Inflammatory macrophage treated with lipopolysaccharide for 1 hour (primary cell): ENCODE measurements at places on chromosomes 7 and 10.
A peak's percentile ranks its signal among the peaks of the same experiment; 100 is the strongest.

- no peak for DNase-seq
Observed at GRCh38 chr7:81790120-81790500, 20.3 kb upstream of the HGF start.

GRCh38 chr7:18570441-18570840 is 74.9 kb downstream of the HDAC9 start:
- DNase-seq = no peak

- no peak for DNase-seq
Observed at GRCh38 chr7:47191876-47192291, 390.0 kb downstream of the TNS3 start.

DNA sequence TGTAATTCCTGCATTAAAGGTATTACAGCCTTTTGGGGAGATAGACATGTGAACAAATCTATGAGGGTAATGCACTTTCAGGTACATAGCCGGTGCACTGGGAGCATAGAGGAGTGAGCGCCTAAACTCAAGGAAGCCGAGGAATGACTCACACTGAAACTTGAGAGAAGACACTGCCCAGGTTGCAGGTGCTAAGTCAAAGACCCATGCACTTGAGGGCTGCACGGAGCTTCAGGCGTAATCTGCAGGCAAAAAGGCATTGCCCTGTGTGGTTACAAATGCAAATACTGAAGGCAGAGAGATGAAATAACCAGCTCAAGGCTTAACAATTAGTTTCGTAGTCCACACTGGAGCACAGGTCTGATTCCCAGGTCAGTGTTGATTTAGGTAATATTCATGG is 51.0 kb upstream of the OSBPL3 start:
- no peak for DNase-seq

GRCh38 chr7:48551652-48552051 is 372.7 kb upstream of the CDC14C start:
- DNase-seq = no peak

DNA sequence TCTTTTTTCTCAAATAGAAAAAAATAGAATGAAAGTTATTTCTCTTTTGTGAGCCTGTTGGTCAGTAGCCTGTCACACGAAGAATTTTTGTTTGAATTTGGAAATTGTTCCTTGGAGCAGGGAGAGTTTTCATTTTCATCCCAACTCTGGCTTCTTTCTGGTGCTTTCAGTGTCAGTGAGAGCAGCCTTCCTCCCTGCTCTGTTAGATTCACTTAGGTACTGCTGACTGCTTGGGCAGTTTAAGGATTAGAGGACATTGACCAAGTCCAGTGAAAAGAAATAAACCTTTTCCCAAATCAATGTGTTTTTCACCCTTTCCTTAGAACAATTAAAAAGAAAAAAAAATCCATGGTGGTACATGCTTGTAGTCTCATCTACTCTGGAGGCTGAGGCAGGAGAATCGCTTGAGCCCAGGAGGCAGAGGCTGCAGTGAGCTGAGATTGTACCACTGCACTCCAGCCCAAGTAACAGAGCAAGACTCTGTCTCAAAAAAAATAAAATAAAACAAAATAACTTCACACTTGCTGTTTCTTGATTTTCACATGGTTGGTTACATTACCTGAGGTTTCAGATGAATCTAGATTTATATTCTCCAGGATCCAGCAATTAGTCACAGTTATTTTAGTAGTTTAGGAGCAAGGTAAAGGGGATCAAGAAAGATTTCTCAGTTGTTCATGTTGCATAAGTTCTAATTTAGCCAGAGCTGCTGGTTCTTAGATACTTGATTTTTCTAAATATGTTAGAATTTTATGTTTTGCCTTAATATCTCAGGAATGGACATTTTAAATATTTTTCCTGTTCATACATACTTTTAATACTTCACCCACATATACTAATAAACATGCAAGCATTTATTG is 63.1 kb downstream of the ZNRF2 start:
- no peak for DNase-seq

GRCh38 chr10:44947371-44948152 is 12.0 kb upstream of the RASSF4 start:
- DNase-seq = peak; percentile 94

DNA sequence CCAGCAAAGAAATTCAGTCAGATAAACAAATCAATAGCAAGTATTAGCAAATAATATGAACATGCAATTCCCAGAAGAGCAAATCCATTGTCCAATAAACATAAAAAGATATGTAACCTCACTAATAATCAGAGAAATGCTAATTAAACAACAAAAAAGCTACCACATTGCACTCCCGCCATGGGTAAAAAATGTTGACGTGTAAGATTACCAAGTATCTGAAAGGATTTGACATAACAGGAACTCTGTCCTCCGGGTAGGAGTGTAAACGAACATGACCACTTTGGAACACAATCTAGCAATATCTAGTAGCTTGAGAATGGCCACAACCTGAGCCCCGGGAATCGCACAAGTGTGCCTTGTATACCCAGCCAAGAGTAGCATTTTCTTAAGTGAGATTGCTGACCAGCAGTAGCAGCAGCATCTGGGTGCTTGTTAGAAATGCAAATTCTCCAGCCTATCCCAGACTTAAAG is 31.6 kb downstream of the DYDC1 start:
- DNase-seq = no peak

- no peak for DNase-seq
Observed at GRCh38 chr7:103718482-103719061, 270.9 kb downstream of the RELN start.

- DNase-seq = peak; percentile 64
Observed at GRCh38 chr10:126904818-126905701, at the start of gene DOCK1. TSS of gene DOCK1 (plus strand) at chr10:126905428. CDS start at chr10:126905518, 90 bp downstream.

DNA sequence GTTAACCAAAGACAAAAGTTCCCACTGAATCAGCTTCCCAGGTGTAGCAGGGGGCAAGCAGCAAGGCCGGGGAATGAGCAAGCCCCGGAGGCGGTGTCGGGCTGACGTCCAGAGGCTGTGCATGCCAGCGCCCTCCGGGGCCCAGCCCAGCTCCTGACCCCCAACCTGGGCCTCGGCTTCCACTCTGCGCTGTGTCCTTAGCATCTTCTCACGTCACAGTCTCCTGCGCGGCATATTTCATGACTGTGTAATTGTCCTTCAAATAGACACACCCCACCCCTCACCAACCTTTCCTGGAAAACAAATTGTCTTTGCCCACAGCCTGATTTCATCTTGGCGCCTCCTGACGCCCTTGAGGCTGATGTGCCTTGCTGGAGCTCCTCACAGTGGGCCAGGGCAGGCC is 133.5 kb downstream of the RGS10 start:
- no peak for DNase-seq

DNA sequence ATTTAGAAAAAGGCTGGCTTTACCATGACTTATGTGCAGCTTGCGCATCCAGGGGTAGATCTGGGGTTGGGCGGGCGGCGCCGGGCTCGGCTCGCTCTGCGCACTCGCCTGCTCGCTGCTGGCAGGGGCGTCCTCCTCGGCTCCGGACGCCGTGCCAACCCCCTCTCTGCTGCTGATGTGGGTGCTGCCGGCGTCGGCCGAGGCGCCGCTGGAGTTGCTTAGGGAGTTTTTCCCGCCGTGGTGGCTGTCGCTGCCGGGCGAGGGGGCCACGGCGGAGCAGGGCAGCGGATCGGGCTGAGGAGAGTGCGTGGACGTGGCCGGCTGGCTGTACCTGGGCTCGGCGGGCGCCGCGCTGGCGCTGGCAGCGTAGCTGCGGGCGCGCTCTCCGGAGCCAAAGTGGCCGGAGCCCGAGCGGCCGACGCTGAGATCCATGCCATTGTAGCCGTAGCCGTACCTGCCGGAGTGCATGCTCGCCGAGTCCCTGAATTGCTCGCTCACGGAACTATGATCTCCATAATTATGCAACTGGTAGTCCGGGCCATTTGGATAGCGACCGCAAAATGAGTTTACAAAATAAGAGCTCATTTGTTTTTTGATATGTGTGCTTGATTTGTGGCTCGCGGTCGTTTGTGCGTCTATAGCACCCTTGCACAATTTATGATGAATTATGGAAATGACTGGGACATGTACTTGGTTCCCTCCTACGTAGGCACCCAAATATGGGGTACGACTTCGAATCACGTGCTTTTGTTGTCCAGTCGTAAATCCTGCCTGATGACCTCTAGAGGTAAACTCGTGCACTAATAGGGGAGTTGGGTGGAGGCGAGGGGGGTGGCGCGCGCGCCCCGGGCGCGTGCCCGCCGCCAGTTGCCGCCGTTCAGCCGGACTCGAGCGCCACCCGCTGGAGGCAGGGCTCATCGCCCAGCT is at the start of gene HOXA5:
Gene HOXA5, minus strand, starts transcription at position 659 of the 927 bp plus-strand sequence. Its CDS starts 74 bp downstream, at position 585.
- DNase-seq = peak; percentile 60

GRCh38 chr7:99006739-99007424 is 128.6 kb downstream of the TRRAP start:
- no peak for DNase-seq

DNA sequence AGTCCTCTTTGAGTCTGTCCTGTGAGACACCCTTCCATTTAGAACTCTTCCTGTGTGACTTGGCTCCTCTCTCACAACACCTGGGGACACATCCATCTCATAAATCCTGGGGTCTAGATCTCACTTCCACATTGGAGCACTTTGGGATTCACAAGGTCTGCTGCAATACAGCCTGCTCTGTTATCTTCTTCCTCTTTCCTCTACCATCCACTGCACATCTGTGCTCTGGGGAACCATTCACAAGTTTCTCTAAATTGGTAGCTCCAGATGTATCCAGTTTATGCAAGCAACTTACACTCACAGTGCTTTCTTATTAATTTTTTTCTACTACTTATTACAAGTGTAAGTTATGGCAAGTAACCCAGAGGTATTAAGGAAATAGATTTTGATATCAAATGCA is 5.5 kb upstream of the FIGNL1 start:
- DNase-seq = no peak

DNA sequence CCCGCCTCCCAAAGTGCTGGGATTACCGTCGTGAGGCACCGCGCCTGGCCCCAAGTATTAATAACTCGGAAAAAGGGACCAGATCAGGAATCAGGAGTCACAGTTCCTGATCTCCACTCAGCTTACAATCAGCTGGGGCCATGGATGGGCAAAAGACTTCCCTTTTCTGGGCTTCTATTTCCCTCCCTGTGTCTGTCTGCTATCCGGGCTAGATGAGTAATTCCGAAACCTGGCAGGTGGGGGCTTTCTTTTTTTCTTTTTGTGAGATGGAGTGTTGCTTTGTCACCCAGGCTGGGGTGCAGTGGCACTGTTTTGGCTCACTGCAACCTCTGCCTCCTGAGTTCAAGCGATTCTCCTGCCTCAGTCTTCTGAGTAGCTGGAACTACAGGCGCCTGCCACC is 11.6 kb downstream of the RPS24 start:
- peak; percentile 7 for DNase-seq

- DNase-seq = peak; percentile 64
Observed at GRCh38 chr7:90994121-90994520, 270.1 kb upstream of the FZD1 start.

- no peak for DNase-seq
Observed at GRCh38 chr10:70324951-70325781, 41.4 kb upstream of the NPFFR1 start.

- no peak for DNase-seq
Observed at GRCh38 chr10:15821046-15821683, 39.1 kb downstream of the MINDY3 start.

DNA sequence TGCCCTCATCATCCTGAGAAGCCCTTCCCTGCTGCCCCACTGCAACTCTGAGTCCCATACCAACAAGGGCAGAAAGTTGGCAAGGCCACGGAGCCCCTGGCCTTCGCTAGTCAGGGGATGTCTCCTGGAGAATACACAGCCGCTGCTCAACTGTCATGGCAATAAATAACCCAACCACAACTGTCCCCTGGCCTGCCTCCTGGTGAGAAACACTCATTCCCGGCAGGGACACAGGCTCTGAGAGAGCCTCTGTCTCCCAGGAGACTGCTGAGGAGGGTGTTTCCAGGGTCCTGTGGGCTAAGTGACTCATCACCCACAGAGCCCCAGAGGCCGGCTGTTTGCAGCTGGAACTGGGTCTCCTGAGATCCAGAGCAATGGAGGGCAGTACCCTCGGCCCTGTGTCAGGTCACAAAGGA is 354.1 kb downstream of the TNS3 start:
- DNase-seq = peak; percentile 12
